ENCODE measurements at places on chromosomes 6 and 20.

- DNase-seq, result no peak
Observed at GRCh38 chr6:37648465-37649330, 49.0 kb downstream of the MDGA1 start.

DNA sequence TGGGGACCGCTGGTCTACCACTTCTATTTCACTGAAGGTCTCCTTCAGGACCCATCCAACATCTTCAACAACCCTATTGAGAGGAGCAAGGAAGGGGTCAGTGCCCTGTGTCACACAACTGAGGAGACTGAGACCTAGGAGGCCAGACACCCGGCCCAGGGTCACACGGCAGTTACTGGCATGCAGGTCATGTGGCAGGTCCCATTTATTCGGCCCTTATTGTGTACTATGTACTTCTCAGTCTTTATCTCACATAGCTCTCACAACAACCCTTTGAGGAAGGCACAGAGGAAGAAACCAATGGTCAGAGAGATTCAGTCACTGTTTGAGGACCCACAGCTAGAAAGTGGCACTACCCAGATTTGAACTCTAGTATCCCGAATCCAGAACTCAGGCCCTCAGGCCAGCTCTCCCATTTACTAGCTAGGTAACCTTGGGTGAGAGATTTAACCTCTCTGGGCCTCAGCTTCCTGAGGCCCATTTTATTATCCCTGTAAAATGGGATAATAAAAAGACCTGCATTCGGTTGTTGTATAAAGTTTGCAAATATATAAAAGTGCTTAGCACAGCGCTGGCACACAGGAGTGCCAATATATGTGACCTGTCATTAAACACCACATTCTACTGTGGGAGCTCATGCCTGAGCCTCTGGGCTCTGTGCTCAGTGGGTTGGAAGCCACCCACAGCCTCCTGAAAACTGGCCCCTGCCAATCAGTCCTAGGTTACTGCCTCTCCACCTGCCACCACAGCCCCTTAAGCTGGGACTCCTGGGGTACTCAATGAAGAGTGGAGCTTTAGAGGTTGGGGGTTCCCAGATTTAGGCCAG lies 15.8 kb downstream of the TFEB start:
- DNase-seq, result peak; percentile 85

GRCh38 chr6:26258212-26258977 lies 106.6 kb upstream of the BTN3A2 start:
- DNase-seq, result no peak

- DNase-seq, result peak; percentile 63
Observed at GRCh38 chr6:10518557-10519407, 2.4 kb upstream of the GCNT2 start.

DNA sequence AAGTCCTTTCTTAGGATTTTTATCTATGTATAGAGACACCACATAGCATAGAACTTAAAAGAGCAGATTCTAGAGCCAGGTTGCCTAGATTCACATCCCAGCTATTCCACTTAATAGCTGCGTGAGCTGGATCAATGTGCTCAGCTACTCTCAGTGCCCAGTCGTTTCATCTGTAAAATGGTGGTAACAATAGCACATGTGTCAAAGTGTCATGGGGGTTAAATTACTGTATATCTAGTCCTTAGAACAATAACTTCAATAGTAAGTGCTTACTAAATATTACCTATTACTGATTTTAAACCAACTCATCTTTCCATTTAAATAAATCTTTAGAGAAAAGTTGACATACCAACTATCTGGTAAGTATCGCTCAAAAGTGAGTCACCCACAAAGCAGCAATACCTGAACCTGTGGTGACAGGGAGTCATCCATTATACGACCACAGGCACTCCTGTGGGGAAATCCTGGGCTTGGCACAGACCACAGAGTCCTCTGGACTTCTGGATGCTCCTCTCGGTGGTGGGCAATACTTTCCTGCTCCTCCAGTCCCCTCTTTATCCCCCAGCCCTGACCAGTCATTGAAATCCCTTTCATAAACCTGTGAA lies 154.8 kb downstream of the PDSS2 start:
- no peak for DNase-seq

GRCh38 chr6:27630727-27631608 lies 158.1 kb upstream of the ZNF184 start:
- no peak for DNase-seq

DNA sequence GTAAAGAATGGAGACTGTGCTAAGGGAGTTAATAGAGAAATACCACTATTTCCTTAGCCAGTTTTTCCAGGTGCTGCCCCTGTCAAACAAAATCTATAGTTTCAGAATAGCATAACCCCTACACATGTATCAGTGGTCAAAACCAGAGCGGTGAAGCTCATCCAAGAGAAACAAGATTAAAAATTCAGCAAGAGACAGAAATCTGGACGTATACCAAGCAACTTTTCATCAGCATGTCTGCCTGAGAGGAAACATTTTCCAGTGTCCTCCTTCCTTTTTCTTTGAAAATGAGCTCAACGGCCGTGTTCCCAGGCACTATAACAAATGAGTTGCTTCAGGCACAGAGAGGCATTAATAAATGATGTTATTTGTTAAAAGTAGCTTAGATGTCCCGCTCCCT lies 416.5 kb downstream of the BCKDHB start:
- DNase-seq, result no peak

GRCh38 chr6:32608362-32608761 lies 18.7 kb upstream of the HLA-DRB1 start:
- DNase-seq, result no peak

DNA sequence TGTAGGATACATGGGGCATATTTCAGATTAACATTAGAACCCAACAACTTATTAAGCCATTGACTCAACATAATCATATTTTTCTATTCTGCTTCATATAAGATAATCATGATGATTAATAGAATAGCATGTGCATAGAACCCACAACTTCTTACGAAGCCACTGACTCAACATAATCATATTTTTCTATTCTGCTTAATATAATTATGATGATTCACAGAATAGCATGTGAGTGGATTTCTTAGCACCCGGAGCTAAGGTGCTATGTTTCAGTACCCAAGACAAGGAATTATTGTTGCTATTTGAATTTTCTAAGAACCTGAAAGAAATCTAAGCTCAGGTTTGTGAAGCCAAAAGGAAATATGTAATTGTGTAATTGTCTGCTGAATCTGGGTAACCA lies 96.8 kb downstream of the TENT5A start:
- no peak for DNase-seq

DNA sequence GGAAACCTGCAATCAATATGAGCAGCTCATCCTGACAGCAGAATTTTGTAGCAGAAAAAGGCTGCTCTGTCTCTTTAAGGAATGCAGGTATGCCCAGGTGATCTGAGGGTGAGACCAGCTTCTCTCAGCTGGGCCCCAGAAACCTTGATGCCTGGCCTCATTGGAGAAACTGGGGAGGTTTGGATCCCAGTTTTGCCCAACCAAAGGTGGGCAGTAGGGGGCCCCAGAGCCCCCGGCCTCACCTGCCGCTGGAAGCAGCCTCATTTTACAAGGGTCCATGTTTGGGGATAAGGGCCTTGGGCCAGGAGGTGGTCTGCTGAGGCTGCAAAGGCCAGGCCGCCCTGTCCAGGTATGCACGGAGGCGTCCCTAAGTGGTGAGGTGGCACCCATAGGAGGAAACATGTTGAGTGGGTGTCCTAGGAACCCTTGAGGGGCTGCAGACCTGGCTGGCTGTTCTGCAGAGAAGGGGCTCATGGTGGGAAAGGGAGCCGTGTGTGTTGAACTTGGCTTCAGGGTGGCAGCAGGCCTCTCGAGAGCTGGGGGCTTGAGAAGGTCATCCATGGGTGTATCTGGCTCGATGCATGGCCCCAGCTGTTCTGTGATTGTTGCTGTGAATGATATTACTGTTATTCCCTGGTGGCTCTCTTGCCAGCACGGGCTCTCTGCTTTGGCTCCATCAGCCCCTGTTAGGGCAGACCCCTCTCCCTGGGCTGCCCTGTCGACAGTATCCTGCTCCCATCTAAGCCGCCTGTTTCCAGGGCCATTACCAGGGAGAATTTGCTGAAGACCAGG lies 208.4 kb downstream of the CDH4 start:
- no peak for DNase-seq

GRCh38 chr20:37226889-37227288 lies 34.7 kb downstream of the GHRH start:
- no peak for DNase-seq

DNA sequence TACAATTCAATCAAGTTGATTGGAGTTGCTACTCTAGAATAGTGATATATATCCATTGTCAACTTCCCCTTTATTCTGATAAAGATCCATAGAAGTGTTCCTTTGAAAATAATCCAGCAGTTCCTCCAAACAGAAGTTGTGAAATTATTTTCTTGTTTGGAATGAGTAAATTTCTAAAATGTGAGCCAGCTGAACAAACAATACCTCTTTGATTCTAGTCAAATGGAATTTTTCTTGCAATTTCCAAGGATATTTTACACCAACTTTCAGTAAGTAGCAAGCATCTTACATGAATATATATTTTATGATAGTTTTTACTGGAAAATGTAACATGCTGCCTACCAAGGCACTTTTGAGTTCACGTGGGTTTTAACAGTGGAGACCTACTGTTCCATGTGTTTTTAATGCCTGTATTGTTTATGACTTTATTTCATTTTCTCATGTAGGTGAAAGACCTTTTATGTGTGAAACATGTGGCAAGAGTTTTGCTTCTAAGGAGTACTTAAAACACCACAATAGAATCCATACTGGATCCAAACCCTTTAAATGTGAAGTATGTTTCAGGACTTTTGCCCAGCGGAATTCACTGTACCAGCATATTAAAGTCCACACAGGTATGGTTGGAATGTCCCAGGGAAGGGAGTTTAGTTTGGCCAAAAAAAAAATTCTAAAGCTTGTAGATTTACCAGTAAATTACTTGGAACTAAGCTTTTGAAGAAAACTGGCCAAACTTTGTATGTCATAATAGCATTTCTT lies 6.5 kb downstream of the GZF1 start:
- DNase-seq, result no peak

- no peak for DNase-seq
Observed at GRCh38 chr6:119856136-119856535, 506.6 kb upstream of the MAN1A1 start.

GRCh38 chr6:62367601-62368000 lies 81.6 kb upstream of the KHDRBS2 start:
- no peak for DNase-seq

DNA sequence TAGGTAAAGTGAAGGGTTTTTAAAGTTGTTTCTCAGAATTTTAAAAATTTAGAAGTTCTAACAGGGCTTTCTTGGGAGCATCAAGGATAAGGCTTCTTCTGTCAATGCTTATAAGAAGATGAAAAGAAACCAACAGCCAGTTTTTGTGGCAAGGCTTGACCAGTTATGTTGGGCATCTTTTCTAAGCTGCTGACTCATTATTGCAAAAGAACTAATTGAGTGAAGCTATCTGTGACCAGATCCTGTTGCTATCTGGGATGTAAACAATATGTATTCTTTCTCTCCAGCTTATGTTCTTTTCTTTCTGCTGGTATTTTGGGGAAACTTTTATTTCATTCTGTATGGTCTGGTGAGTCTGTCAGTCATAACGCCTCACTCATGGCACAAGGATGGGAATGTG lies 643.8 kb downstream of the HDGFL1 start:
- DNase-seq, result no peak

GRCh38 chr6:20916086-20916485 lies 381.8 kb downstream of the CDKAL1 start:
- DNase-seq, result no peak

GRCh38 chr6:155077784-155078183 lies 82.7 kb downstream of the TIAM2 start:
- no peak for DNase-seq

- DNase-seq, result no peak
Observed at GRCh38 chr6:129351807-129352206, 358.2 kb downstream of the ARHGAP18 start.

GRCh38 chr6:156850353-156850752 lies 73.2 kb downstream of the ARID1B start:
- DNase-seq, result no peak

GRCh38 chr20:56348305-56348693 lies 10.5 kb upstream of the FAM210B start:
- DNase-seq, result peak; percentile 67

- DNase-seq, result peak; percentile 85
Observed at GRCh38 chr6:137115658-137116057, 57.8 kb downstream of the IL22RA2 start.

DNA sequence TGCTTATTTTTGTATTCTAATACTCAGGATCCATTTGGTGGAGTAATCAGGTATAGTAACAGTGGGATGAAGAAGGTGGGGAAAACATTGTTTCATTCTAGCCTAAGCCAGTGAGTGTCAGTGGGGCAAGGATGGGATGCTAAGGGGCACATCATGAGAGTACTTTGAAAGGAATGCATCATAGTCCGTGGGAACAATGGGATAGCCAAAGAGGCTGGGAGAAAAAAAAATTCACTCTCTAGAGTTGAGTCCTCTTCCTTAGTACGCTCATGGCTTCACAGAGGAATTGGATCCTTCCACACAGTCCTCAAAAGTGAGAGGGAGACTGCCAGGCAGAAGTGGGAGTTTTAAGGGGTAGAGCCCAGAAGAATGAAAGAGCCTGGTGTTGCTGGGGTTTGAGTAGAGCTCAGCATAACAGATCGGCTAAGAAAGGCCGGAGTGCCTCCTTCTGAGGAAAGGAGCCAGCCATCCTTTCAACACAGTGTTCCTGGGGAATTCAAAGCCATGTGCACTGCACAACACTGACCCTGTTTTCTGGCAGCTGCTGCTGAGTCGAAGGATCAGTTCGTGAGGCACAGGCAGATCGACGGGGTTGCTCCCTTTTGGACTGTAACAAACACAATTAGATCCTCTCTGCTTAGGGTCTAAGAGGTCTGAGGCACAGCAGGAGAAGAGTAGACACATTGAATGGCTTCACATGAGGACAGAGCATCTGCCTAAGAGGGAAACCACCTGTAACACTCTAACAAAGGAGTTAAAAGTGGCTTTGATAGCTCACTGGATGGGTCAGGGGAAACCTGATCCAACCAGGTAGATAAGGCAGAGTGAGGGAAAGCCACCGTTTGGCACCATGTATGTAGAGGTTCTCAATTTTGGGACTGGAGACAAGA lies 61.2 kb downstream of the ELOVL5 start:
- DNase-seq, result no peak

DNA sequence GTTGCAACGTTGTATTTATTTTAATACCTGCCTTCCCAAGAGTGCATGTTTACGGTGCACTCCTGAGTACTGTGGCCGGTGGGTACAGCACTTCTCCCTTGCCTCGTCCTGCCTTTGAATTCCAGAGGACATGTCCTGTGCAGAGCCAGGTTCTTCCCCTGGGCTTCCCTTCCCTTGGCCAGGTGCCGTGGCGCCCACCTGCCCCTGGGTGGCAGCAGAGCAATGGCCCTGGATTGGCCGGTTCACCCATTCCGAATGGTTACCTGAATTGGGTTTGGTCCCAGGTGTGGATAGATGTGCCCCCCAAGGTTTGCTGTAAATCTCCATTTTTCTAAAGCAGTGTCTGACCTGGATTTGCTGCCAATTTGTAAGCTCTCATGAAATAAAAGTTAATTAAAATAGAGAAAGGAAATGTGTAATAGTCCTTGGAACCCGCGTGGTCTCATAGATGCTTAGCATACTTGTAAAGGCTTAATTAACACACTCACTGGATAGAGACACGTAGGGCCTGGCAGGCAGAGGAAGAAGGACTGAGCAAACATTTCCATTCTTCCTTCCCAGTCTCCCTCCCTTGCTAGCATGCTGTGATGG lies 40.6 kb downstream of the DTD1 start:
- no peak for DNase-seq
